Suprapubic skin (tissue), 4 donors: ENCODE measurements at places on chromosomes 4 and X. TPM values are rescaled to one million over a fixed set of nuclear protein-coding genes. Genes with fewer than 3 reads are reported as not detected.

The NLGN3 gene
- total RNA-seq = 0.57 TPM

The NAT8L gene
- total RNA-seq = 2.8 TPM

The NKX6-1 gene
- total RNA-seq = not detected

The VCX3A gene
- not detected for total RNA-seq

The C1GALT1C1 gene
- 10.2 TPM for total RNA-seq

The DKK2 gene
- 1.4 TPM for total RNA-seq

The MAGEA1 gene
- not detected for total RNA-seq

DNA sequence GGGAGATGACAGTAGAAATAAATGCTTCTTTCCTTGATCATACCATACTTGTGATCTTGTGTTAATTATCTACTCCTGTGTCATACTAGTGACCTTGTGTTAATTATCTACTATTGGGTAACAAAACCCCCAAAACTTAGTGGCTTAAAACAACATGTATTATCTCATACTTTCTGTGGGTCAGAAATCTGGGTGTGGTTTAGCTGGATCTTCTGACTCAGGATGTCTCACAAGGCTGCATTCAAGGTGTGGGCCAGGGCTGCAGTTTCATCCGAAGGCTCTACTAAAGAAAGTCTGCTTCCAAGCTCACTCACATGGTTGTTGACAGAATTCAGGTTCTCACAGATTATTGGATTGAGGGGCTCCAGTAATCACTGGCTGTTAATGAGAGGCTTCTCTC is 70.3 kb upstream of the NDP start:
- H3K4me1 ChIP-seq = no peaks in the 10 kb centered on the region
- DNase-seq = no peak
- no peaks in the 10 kb centered on the region for H3K27me3 ChIP-seq
- H3K36me3 ChIP-seq = no peaks in the 10 kb centered on the region

- H3K27ac ChIP-seq = no peak overlapping the region
- no peaks in the 10 kb centered on the region for H3K27me3 ChIP-seq
- H3K36me3 ChIP-seq = no peaks in the 10 kb centered on the region
- H3K4me1 ChIP-seq = no peaks in the 10 kb centered on the region
Observed at GRCh38 chr4:29553846-29554245, 1166.3 kb upstream of the PCDH7 start.

DNA sequence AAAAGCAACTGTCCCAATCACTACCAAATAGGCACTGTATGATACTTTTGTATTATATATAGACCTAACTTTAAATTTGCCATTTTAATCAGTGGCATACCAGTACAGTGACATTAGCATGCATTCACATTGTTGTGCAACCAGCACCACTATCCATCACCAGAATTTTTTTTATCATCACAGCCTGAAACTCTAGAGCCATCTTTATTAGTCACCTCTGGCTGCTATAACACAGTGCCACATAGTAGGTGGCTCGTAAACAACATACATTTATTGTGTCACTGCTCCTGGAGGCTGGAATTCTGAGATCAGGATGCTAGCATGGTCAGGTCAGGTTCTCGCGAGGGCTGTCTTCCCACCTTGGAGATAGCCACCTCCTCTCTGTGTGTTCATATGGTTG is 188.4 kb upstream of the GALNT7 start:
- no peaks in the 10 kb centered on the region for H3K36me3 ChIP-seq
- DNase-seq = no peak
- no peak overlapping the region for H3K27ac ChIP-seq
- no peaks in the 10 kb centered on the region for H3K27me3 ChIP-seq

- H3K4me1 ChIP-seq = no peaks in the 10 kb centered on the region
- no peak for DNase-seq
- H3K36me3 ChIP-seq = no peaks in the 10 kb centered on the region
- H3K27ac ChIP-seq = no peak overlapping the region
- no peaks in the 10 kb centered on the region for H3K27me3 ChIP-seq
Observed at GRCh38 chrX:142998447-142999198, 27.1 kb upstream of the SPANXN4 start.

GRCh38 chrX:11351375-11352295 is 58.4 kb downstream of the AMELX start:
- no peaks in the 10 kb centered on the region for H3K4me1 ChIP-seq
- no peaks in the 10 kb centered on the region for H3K27me3 ChIP-seq
- no peak overlapping the region for H3K4me3 ChIP-seq
- no peaks in the 10 kb centered on the region for H3K36me3 ChIP-seq
- peak; percentile 65 for DNase-seq

GRCh38 chr4:85029453-85029852 is 63.0 kb upstream of the WDFY3 start:
- H3K4me3 ChIP-seq = no peak overlapping the region
- H3K27me3 ChIP-seq = no peaks in the 10 kb centered on the region
- no peak for DNase-seq
- H3K4me1 ChIP-seq = no peaks in the 10 kb centered on the region
- no peak overlapping the region for H3K27ac ChIP-seq

- no peak for DNase-seq
- no peak overlapping the region for H3K4me3 ChIP-seq
- no peaks in the 10 kb centered on the region for H3K36me3 ChIP-seq
- H3K27ac ChIP-seq = no peak overlapping the region
- H3K4me1 ChIP-seq = no peaks in the 10 kb centered on the region
- H3K27me3 ChIP-seq = no peaks in the 10 kb centered on the region
Observed at GRCh38 chrX:34863906-34864305, 78.7 kb upstream of the FAM47B start.

GRCh38 chrX:33324099-33324498 is 112.8 kb upstream of the DMD start:
- no peak overlapping the region for H3K4me3 ChIP-seq
- DNase-seq = no peak
- H3K27ac ChIP-seq = no peak overlapping the region
- H3K27me3 ChIP-seq = no peaks in the 10 kb centered on the region
- no peaks in the 10 kb centered on the region for H3K36me3 ChIP-seq
- no peaks in the 10 kb centered on the region for H3K4me1 ChIP-seq

GRCh38 chr4:42954963-42955669 is 62.6 kb downstream of the GRXCR1 start:
- H3K27ac ChIP-seq = no peak overlapping the region
- H3K4me1 ChIP-seq = no peaks in the 10 kb centered on the region
- H3K36me3 ChIP-seq = no peaks in the 10 kb centered on the region
- no peak overlapping the region for H3K4me3 ChIP-seq
- no peak for DNase-seq

DNA sequence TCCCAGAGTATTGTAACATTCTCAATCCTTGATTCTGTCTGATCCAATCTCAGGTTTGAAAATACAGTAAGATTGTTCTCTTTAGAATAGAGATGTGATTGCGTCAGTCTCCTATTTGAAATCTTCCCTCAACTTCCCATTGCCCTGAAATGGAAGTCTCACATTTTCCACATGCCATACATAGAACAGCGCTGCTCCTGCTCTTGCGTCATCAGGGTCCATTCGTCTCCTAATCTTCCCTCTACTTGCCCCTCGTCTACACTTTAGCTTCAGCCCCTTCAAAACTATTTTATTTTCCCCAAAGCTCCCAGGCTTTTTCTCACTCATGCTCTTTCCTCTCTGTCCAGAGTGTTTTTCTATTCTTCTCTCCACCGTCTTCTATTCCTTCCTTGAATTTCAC is 301.7 kb upstream of the MAGEB2 start:
- no peak overlapping the region for H3K4me3 ChIP-seq
- H3K27ac ChIP-seq = no peak overlapping the region
- H3K27me3 ChIP-seq = no peaks in the 10 kb centered on the region
- DNase-seq = no peak

GRCh38 chr4:125070861-125071260 is 243.9 kb upstream of the FAT4 start:
- no peak overlapping the region for H3K4me3 ChIP-seq
- H3K27ac ChIP-seq = no peak overlapping the region
- DNase-seq = no peak
- H3K36me3 ChIP-seq = no peaks in the 10 kb centered on the region

DNA sequence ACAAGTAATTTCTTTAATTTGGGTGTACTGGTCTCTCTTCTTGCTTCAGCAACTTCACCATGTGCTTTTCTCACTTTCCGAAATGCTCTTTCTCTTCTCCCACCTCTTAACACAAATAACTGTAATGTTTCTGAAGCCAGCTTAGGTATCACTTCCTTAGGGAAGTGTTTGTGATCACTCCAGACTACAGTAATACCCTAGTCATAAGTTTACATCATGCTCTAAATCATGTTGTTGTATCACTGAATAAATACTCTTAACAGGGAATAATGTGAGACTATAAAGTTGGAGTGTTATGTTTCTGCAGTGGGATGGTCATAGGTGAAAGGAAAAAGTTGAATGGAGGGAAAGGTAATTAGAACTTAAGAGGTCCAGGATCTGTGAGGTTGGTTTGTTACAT is 712.3 kb downstream of the C4orf33 start:
- no peaks in the 10 kb centered on the region for H3K4me1 ChIP-seq
- H3K27me3 ChIP-seq = no peaks in the 10 kb centered on the region
- no peak overlapping the region for H3K27ac ChIP-seq
- no peak for DNase-seq
- no peaks in the 10 kb centered on the region for H3K36me3 ChIP-seq
- no peak overlapping the region for H3K4me3 ChIP-seq

GRCh38 chrX:39956803-39957394 is 140.9 kb downstream of the BCOR start:
- no peak for DNase-seq
- H3K4me3 ChIP-seq = no peak overlapping the region
- H3K36me3 ChIP-seq = no peaks in the 10 kb centered on the region
- H3K4me1 ChIP-seq = no peaks in the 10 kb centered on the region

- no peak overlapping the region for H3K27ac ChIP-seq
- H3K4me1 ChIP-seq = peaks cover 14% of the 10 kb centered on the region
- DNase-seq = no peak
- H3K27me3 ChIP-seq = peaks cover 4% of the 10 kb centered on the region
- H3K4me3 ChIP-seq = no peak overlapping the region
Observed at GRCh38 chr4:170093973-170094535, 4.3 kb upstream of the AADAT start.

GRCh38 chr4:179124957-179125356 is 1682.7 kb upstream of the AGA start:
- H3K27me3 ChIP-seq = no peaks in the 10 kb centered on the region
- H3K4me1 ChIP-seq = no peaks in the 10 kb centered on the region
- DNase-seq = no peak

DNA sequence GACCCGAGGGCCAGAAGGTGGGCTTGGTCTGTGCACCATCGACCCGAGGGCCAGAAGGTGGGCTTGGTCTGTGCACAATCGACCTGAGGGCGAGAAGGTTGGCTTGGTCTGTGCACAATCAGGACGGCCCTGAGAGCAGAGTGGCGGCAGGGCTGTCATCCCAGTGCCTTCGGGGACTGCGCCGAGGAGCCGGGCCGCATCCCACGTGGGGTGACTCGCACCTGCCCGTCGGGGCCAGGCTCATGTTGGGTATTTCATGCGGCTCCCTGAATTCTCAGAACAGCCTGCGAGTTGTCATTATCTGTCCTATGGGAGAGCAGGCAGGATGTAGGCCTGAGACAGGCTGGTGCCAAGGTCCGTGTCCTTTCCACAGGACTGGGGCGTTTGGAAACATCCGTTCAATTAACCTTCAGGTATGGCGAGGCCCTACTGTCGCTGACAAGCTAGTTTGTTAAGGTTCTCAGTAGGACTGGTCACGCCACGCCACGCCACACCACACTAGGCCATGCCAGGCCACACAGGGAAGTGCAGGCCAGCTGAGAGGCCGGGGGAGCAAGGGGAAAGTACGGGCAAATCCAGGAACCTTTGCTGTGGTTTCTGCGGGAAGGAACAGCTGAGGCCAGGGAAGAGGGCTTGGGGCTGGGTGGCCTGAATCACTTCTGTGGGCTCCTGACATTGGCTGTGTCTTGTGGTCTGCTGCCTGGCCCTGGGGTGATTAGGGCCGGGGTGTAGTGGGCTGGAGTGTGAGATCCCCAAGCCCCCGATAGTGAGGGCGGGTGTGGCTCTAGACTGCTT is 182.9 kb downstream of the AFAP1 start:
- H3K27me3 ChIP-seq = no peaks in the 10 kb centered on the region
- no peak overlapping the region for H3K27ac ChIP-seq
- no peak for DNase-seq

GRCh38 chr4:76127754-76128153 is 20.4 kb downstream of the NUP54 start:
- no peak overlapping the region for H3K4me3 ChIP-seq
- H3K4me1 ChIP-seq = no peaks in the 10 kb centered on the region
- no peak for DNase-seq
- peaks cover 56% of the 10 kb centered on the region for H3K36me3 ChIP-seq
- H3K27me3 ChIP-seq = no peaks in the 10 kb centered on the region
- no peak overlapping the region for H3K27ac ChIP-seq

DNA sequence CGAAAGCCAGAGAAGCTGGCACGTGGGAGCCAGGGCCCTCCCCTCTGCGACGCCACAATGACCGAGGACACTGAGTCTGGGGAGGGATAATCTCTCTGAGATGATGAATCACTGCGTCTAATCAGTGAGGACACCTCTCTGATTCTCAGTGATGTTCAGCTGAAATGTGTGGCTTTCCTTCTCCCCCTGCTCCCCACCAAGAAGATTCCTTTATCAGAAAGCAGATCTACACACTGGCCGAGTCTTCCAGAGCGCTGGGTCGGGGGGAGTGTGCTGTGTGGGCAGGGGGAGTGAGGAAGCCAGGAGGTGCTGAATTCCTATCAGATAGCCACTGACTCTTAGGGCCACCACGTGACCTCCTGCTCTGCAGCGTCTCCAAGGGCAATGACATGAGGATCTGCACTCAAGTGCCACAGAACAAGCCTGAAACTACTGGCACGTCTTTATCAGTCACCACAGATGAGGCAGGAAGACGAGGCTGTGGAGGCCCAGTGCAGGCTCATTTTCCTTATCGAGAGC is 89.2 kb downstream of the GATB start:
- no peaks in the 10 kb centered on the region for H3K27me3 ChIP-seq
- H3K4me3 ChIP-seq = no peak overlapping the region
- peaks cover 71% of the 10 kb centered on the region for H3K4me1 ChIP-seq
- H3K36me3 ChIP-seq = no peaks in the 10 kb centered on the region
- DNase-seq = no peak

- H3K27ac ChIP-seq = no peak overlapping the region
- DNase-seq = no peak
- no peak overlapping the region for H3K4me3 ChIP-seq
- H3K4me1 ChIP-seq = peaks cover 20% of the 10 kb centered on the region
Observed at GRCh38 chrX:13372203-13372980, 52.5 kb upstream of the ATXN3L start.
